D341Med (cell line): ENCODE measurements at places on chromosomes 7 and 10.

GRCh38 chr7:21327422-21328409, 100.2 kb upstream of the SP4 start:
- no peak for DNase-seq

- peak; percentile 83 for DNase-seq
Observed at GRCh38 chr7:156376317-156376716, 264.3 kb upstream of the RNF32 start.

DNA sequence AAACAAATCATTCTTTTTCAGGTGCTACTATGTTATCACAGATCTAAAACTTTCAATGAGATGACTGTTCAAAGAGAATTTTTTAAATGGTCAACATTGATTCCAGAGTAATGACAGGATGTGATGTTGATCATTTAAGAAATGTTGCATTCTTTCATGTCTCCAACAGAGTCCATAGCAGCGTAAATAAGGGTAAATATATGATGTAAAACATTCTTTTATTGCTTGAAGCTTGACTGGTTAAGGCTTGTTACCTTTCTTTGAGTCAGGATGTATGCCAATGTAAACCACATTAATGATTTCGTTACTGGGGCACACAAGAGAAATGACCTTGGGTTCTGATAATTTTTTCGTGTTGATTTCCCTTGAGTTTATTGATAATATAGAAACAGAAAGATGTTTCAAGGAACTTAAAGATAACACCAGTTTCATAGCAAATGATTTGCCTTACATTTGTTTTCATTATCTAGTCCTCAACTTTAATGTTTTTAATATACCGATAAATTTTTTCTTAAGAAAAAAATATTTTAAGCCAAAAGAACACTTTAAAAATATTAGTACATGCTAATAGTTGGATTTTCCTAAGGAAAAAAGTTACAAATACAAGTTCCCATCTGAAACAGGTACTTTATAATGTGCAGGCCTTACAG, 3.5 kb downstream of the STK17A start:
- DNase-seq, result no peak

DNA sequence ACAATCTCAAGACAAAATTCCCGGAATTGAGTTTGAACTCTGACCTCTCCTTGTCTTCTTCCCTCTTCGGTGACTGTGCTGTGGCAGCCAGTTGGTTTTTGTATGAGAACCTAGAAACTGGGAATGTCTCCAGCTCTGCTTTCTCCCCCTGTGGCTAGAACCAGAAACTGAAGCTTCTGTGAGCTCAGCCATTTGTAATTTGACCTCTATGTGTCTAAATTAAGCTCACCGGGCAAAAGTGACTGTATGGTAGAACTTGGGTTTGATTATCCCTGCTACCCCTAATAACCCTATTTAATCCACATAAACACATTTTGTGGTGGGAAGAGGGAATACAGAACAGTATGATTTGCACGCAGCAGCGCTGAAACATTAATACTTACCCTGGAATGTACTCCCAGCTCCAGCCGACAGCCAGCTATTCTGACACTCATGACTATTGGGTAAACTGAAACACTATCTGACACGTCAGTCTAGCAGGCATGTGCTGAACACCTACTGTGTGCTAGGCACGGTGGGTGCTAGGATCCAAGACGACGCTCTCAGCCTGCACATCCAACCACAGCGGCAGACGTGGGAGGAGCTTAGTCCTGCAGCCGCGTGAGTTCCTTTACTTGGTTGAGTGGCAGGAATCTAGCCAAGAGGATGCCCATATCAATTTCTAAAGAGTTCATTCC, 324.8 kb downstream of the SFMBT2 start:
- no peak for DNase-seq

DNA sequence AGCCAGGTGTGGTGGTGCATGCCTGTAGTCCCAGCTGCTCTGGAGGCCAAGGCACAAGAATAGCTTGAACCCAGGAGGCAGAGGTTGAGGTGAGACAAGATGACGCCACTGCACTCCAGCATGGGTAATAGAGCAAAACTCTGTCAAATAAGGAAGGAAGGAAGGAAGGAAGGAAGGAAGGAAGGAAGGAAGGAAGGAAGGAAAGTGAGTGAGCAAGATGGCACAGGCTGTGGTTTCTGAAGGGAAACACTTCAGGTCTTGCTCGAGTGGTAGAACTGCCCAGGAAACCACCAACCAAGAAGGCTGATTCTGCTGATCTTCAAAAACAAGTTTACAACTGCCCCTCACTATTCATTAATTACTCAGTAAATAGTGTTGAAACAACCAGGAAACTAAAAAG, 45.2 kb downstream of the EZH2 start:
- no peak for DNase-seq

DNA sequence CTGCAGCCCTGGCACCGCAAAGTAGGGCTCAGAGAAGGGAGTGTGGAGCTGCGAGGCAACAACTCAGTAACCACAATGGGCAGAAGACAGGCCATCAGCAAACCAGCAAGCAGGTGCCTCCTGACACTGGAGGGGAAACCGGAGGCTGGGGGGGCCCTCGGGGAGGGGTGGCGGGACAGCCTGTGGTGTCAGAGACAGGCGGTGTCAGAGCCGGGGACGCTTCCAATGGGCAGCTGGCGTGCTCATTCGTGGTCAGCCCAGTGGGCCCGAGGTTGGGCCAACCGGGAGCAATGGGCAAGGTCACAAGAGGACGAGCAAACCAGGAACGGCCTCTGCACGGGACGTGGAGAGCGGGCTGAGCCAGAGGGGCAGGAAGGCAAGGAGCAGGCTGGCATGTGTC, 158.1 kb downstream of the MAD1L1 start:
- DNase-seq, result no peak

- peak; percentile 79 for DNase-seq
Observed at GRCh38 chr7:132577206-132578049, 1.2 kb upstream of the PLXNA4 start.

- no peak for DNase-seq
Observed at GRCh38 chr7:98203261-98203963, 7.8 kb upstream of the BHLHA15 start.

DNA sequence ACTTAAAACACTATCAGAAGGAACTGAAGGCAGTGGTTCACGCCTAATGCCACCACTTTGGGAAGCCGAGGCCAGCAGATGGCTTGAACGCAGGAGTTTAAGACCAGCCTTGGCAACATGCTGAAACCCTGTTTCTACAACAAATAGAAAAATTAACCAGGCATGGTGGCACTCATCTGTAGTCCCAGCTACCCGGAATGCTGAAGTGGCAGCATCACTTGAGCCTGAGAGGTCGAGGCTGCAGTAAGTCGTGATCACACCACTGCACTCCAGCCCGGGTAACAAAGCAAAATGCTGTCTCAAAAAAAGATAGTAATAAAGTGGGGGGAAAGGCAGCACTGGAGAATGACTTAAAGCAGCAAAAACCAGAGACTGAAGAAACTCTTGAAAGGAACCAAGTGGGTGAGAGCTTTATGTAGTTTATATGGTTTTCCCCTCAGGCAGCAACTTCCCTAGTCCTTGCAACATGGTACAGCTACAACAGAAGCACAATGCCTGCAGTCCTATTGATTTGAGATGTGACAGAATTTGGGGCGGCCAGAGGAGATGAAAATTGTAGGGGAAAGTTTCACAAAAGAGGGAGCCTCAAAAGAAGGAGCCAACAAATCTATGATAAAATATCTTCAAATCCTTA, 38.1 kb downstream of the GDI2 start:
- no peak for DNase-seq

DNA sequence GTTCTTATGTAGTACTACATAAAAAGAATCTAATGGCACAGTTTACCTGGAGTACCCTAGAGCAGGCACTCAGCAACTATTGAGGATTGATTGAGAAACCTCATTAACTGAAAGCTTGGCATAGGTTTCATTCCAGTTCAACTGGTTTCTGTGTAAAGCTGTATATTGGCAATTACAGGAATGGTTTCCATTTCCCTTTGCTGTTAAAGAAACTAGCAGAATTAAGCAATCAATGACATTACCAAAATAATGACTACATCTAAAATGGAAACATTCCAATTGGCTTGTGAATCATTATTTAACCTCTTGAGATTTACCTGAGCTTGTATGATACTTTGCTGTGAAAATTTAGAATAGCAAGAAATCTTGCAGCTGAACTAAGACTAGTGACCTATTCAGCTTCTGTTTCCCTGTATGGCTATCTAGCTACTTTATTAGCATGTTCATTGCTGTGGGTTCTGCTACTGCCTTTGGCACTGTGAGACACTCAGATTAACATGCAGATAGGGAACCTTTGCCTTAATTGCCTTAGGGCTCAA, 33.5 kb upstream of the CADPS2 start:
- DNase-seq, result no peak

- no peak for DNase-seq
Observed at GRCh38 chr10:61078542-61079275, 134.7 kb upstream of the RHOBTB1 start.

GRCh38 chr10:111338805-111339204, 262.0 kb downstream of the ADRA2A start:
- no peak for DNase-seq

DNA sequence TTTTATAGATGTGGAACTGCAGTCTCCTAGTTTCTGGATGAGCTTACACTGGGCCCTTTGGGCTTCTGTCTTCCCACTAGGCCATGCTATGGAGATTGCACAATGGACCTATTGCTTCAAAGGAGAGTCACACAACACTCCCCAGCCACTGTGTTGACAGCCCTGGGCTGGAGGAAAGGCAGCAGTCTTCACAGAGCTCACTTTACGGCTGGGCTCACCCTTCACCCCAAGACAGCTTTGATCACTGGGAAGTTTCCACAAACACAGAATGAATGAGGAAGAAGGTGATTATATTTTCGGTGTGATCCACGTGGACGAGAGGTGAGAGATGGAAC, 92.7 kb upstream of the GDF10 start:
- DNase-seq, result no peak

DNA sequence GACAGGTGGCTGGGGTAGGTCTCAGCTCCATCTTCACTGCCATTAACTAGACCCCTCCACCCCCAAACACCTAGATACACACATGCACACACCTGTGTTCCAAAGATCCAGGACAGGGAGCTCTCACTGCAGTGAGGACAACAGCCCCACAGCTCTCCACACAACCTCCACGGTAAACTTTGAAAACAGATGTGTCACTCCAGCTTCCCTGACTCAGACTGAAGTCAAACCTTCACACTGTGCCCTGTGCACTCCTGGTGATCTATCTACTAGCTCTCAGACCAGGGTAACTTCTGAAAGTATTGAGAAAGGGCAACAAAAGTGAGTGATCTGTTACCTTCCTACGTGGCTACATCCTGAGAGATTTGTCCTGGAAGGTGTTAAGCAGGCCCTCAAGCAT, 519.8 kb downstream of the XPNPEP1 start:
- no peak for DNase-seq

DNA sequence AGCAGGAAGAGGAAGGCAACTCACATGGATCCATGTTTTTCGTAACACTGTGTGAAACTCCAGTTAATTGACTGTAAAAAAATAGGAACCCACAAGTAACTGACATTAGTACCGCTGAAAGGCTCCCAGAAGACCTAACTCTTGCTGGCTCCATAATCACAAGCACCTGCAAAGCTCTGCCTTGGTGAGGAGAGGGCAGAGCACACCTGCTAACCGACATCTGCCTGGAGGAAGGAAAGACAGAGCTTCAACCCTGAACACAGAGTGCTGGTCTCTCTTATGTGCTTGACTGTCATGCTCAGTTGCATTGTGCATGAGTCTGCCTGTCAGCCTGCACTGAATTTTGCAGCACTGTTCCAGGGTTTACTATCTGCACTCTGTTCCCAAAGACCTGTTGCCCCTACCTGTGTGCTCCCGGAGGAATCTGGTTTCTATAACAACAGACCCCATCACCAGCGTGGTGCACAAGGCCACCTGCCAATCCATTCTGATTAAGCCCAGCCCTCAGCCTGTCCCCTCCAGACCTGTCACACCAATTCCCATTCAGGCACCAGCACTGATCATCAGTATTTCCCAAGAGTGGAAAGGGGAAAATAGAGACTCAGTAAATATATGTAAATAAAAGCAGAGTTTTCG, 63.1 kb upstream of the ANKRD1 start:
- DNase-seq, result no peak

DNA sequence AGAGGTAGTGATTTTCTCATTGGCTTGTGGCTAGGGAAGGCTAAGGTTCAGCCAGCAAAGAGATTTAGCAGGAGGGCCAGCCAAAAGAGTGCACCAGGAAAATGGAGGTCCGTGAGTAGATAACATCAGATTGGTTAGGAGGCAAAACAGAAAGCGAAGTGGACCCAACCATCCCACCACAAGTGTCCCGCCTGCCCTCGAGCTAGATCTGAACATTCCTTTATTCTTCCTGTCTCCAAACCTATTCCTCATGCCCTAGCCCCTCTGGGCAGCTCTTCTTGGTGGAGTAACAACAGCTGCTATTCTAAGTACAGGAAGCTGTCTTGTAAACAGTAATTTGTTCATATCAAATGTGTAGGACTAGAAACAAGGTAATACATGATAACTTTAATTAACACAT, 85.7 kb upstream of the BET1 start:
- DNase-seq, result no peak

GRCh38 chr10:101856626-101857025, 13.0 kb upstream of the KCNIP2 start:
- no peak for DNase-seq

DNA sequence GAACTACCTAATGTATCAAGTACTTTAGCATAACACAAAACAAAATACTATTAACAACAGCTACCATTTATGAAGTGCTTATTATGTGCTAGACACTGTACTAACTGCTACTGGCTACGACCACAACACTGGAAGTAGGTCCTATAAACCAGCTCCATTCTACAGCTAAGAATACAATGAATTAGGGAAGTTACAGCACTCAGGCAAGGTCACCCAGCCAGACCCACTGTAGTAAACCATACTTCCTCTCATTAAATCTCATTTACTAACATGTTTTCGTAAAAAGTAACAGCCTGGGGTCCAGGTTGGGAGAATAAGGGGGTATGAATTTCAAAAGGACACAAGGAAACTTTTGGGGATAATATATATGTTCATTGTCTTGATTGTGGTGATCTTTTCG, 25.4 kb downstream of the NAPEPLD start:
- no peak for DNase-seq

GRCh38 chr7:100091411-100092181, 2.8 kb downstream of the COPS6 start:
- DNase-seq, result no peak

DNA sequence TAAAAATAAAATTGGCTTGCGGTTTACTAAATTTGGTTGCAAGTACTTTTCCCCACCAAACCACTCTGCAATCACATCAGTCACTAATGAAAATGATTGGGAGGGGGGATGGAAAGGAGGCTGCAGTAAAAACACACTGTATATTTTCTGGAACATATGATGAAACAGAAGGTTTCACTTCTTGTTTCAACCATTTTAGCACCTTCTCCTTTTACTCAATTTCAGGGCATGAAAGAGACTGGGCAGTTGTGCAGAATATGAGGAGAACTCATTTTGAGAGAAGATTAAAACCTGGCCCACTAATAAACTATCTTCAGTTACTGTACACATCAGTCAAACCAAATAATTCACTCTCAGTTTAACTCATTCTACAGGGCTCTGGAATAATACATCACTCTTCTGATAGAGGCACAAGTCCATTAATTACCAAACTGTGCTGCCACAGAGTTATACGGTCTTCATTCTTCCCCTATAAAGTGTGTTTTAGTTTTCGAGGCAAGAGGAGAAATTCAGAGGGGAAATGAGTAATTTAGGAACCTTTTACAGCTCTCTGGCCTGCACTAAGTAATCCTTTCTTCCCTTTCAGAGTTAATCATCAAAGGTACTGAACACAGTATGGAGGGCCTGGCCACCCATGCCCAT, 25.5 kb downstream of the JAZF1 start:
- no peak for DNase-seq

GRCh38 chr10:44253769-44254462, 131.0 kb downstream of the CXCL12 start:
- DNase-seq, result no peak

- no peak for DNase-seq
Observed at GRCh38 chr7:108205311-108205710, 75.2 kb upstream of the LAMB4 start.
